ENCODE measurements at places on chromosomes 5 and 9.
A peak's percentile ranks its signal among the peaks of the same experiment; 100 is the strongest.

- DNase-seq = no peak
Observed at GRCh38 chr9:100919506-100919905, 109.0 kb upstream of the PLPPR1 start.

- DNase-seq = no peak
Observed at GRCh38 chr9:5375091-5375490, 35.4 kb upstream of the RLN1 start.

- DNase-seq = no peak
Observed at GRCh38 chr9:17476401-17476800, 102.5 kb upstream of the SH3GL2 start.

- no peak for DNase-seq
Observed at GRCh38 chr9:122364783-122365150, 6.1 kb upstream of the PTGS1 start.

GRCh38 chr9:38380872-38381534, 11.5 kb upstream of the ALDH1B1 start:
- no peak for DNase-seq

- DNase-seq = no peak
Observed at GRCh38 chr5:55345327-55345726, 37.5 kb downstream of the MTREX start.

GRCh38 chr5:71769287-71769686, 50.2 kb downstream of the CARTPT start:
- DNase-seq = no peak

- no peak for DNase-seq
Observed at GRCh38 chr9:124342776-124343485, 72.3 kb downstream of the PSMB7 start.

DNA sequence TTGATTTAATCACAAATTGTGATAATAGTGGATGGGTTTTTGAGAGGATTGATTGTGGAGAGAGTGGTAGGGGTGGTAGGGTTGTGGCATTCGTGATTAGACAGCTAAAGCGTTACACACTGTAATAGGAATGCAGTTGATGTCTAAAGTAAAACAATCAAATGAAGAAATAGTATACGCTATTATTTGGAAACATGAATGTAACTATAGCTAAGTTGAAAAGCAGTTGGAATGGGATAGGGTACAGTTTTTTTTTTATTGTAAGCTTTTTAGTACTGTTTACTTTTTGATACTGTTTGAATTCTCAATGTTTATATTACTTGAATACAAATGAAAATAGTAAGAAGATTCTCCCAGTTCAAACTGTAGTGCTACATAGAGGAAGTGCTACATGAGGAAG, 51.8 kb downstream of the RANBP17 start:
- DNase-seq = no peak

- DNase-seq = no peak
Observed at GRCh38 chr5:172746725-172747124, 24.3 kb downstream of the DUSP1 start.

DNA sequence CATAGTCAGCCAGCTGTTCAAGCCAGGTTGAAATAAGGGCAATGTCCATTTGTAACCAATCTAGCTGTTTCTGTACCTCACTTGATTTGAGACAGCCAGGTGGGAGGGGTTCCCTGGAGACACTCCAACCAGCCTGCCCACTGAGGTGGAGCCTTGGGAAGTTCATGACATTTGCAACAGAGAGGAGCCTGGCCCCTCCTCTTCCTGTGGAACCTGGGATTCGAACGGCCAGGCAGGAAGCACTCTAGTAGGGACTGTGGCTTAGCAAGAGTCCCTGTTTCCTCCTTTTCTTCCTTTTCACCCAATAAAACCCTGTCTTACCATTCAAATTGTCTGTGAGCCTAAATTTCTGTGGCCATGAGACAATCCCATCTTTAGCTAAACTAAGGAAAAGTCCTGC, 312.3 kb upstream of the NMUR2 start:
- DNase-seq = no peak

DNA sequence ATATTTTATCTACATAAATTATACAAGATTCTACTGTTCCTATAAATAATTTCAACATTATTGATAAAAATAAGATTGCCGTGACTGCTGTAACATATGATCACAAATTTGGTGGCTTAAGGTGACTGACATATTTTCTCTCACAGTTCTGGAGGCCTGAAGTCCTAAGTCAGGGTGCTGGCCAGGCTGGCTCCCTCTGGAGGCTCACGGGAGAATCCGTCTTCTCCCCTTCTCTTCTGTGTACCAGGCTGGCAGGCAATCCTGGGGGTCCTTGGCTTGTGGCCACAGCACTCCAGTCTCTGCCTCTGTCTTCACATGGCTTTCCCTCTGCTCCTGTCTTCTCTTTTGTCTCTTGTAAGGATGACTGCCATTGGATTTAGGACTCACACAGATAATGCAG, 31.7 kb upstream of the IRX2 start:
- DNase-seq = no peak

DNA sequence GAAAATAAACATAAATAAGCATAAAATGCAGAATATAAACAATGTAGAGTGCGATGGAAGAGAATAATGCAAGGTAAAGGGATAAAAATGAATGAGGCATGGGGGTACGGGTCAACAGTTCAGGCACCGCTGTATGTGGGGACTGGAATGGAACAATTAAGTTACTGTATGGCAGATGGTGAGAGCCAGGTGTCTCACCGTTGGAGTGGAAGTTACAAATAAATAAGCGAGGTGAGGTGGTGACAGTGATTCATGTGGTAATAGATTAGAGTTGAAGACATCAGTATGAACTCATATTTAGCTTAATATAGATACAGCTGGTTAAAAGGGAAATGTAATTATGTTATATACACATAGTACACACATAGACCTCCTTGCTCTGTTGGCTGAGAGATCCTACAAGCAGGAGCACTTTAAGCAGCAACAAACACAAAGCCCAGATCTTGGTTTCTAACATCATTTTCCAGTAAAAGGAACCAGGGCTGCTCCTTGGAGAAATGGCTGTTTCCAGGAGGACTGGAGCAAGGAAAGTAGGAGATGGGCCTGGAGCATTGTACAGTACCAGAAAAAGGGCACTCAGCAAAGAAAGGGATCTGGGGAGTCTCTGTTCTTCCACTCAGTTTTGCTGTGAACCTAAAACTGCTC, 2.4 kb upstream of the OMD start:
- DNase-seq = no peak

DNA sequence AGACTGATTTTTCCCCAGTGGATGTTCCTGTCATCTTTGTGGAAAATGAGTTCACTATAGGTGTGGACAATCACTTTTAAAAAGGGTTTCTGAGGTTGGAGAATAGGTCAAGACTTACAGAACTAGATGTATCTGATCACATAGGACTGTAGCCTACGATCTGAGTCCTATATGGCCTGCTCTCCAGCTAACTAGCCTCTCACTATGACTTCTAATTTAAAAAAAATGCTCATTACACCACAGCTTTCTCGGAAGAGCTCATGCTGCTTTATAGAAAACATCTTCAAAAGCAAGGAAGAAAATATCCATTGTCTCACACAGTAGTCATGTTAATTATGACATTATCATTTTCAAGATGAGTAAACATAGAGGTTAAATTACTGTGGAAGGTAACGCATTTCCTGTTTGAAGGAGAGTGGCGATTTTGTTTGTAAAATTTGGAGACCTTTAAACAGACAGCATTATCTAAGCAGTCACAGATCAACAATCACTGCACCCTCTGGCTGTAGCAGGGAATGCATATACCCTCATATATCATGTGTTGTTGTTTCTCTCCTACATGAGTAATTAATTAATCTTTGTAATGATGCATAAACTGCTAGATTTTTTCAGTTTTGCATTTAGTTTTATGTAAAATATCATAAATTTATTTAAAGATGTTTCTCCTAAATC, 573.7 kb downstream of the GABRG2 start:
- DNase-seq = no peak

DNA sequence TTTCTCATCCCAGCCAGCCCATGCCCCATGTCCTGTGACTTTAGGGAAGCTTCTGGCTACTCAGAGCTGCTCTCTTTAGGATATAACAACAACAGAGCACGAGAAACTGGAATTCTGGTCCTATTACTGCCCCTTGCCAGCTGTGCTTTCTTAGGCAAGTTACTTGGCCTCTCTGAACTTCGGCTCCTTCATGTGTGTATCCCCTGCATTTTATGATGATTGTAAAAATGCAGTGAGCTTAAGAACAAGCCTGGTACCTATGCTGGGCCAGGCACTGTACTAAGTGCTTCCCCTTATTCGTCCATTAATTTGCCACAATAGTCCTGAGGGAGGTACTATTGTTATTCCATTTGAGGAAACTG, 54.5 kb downstream of the ABCA1 start:
- DNase-seq = no peak

- DNase-seq = no peak
Observed at GRCh38 chr9:89442501-89442978, 55.4 kb downstream of the SEMA4D start.

DNA sequence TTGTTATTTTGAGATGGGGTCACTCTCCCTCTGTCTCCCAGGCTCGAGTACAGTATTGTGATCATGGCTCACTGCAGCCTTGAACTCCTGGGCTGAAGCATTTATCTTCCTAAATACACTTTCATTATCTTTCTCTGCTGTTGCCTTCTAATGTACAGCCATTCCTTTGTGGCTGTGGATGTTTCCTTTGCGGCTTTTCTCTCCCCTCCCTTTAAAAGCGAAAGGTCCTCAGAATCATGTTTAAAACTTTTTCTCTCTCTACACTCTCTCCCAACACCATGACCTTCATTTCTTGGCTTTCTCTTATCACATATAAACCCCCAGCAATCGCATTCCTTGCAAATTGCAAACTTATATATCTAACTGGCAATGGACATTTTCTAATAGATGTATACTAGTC, 1.6 kb downstream of the IFNA2 start:
- DNase-seq = no peak

- DNase-seq = no peak
Observed at GRCh38 chr9:114656301-114656700, 1.3 kb downstream of the TEX53 start.

- DNase-seq = no peak
Observed at GRCh38 chr9:122087406-122088200, 5.5 kb downstream of the TTLL11 start.

GRCh38 chr9:94586814-94587213, 6.8 kb downstream of the FBP2 start:
- no peak for DNase-seq

- no peak for DNase-seq
Observed at GRCh38 chr9:85676790-85677189, 65.0 kb downstream of the AGTPBP1 start.

DNA sequence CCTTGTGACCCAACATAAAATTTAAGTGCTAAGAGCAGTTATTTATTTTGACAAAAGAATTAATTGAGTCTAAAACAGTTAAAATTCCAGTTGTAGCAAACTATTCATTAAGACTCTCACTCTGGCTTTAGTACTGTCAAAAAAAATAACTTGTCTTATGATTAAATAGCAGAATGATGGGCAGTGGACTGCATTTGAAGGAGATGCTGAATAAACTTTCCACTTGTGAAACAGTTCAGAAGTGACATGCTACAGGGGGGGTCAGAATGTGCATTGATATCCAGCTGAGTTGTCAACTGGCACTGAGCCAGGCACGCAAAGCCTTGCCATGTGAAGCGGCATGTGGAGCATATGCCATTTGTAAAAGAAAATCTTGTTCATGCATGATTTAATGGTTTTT, 76.0 kb downstream of the FCHO2 start:
- DNase-seq = no peak

DNA sequence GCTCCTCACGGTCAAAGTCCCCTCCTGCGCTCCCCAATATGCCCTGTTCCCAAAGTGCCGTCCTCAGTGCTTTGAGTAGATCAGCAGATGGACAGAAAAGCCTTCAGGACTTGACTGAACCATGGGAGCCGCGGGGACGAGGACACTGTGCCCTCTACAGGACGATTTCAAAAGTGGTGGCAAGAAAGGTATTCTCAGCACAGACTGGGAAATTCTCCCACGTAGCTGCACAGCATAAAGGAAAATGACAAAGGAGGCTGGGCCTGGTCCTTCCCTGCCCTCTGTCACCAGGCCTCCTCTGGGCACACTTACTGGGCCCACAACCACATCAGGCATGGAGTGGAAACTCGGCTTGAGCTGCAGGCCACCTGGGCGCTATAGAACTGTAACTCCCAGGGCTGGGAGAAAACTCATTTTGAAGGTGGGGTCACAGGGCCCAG, 16.7 kb upstream of the MTMR12 start:
- DNase-seq = peak; percentile 57

DNA sequence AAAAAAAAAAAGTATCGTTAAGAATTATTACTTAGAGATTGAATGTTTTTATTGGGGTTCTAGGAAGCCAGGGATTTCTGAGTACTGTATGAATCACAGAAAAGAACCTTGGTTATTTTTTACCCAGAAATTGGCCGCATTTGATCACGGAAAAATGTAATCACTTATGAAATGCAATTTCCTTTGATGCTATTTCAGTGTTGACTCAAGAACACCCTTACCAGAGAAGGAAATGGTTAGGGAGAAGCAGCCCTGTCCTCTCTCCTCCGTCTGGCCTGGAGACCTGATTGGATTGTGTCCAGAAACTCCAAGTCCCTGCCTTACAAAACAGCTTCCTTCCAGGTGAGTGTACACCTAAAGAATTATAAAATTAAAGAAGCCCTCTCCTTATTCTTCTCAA, 116.7 kb downstream of the MED10 start:
- DNase-seq = no peak

DNA sequence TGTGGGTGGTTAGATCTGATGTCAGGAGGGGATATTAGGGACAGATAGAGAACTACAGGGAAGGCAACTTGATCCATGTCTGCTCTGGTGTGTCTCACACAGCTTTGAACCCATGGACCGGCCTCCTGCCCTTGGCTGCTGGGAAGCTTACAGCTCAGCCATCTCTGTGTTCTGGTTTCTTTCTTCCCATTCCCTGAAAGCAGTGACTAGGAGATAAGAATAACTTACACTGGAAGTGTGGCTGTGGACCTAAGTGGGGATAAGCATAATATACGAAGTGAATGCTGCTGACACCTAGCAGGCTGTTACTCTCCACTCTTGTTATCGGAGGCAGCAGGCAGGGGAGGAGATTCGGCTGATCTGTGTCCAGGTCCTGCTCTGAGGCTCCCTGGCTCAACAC, 282.3 kb upstream of the TUT7 start:
- DNase-seq = no peak

GRCh38 chr5:130092991-130093390, 188.7 kb downstream of the CHSY3 start:
- no peak for DNase-seq

DNA sequence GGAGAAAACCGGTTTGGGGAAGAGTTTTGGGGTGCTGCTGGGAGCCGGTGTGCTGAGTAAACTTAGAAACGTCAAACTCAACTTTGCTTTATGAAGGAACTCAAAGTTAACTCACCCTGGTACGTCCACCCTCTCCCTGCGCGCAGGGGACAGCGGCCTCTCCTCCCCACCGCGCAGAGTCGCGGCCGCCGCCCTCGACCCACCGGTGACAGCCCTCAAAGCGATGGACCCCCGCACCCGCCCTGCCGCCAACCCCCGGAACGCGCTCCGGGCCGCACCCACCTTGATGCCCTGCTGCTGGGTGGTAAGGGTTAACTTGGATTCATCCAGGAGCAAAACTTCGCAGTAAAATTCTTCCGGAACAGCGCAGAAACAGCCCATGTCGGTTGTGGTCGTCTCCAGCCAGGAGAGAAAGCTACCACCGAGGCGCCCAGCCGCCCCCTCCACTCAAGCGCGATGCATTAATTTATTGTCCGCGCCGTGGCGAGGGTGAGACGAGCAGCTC, 366 bp downstream of the EPB41L4A start:
- DNase-seq = peak; percentile 12

GRCh38 chr5:150313501-150313900, 10.8 kb upstream of the ARSI start:
- no peak for DNase-seq
